ENCODE measurements at places on chromosomes 1 and 21.
A peak's percentile ranks its signal among the peaks of the same experiment; 100 is the strongest.

GRCh38 chr1:44696789-44697345, 22.4 kb downstream of the ARMH1 start:
- no peak for DNase-seq

- no peak for DNase-seq
Observed at GRCh38 chr1:197787056-197787455, 11.8 kb upstream of the DENND1B start.

DNA sequence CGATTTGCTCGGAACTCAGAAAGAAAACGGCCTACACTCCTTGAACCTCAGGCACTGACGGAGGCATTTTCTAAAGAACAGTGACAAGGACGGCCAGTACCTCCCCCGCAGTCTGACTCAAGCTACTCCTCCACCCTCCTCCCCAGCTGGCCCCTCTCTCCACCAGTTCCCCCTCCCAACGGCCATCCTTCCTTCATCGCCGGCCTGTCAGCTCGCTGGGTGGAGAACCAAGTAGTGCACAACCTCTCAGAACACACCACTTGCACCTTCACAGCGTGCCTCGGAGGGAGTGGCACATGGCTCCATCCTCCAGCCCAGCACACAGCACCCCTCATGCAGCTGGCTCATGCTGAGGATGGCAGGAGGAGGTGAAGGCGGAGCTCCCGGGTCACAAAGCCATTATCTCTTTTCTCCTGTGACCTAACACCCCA, 58.8 kb downstream of the TOR1AIP2 start:
- DNase-seq = no peak

DNA sequence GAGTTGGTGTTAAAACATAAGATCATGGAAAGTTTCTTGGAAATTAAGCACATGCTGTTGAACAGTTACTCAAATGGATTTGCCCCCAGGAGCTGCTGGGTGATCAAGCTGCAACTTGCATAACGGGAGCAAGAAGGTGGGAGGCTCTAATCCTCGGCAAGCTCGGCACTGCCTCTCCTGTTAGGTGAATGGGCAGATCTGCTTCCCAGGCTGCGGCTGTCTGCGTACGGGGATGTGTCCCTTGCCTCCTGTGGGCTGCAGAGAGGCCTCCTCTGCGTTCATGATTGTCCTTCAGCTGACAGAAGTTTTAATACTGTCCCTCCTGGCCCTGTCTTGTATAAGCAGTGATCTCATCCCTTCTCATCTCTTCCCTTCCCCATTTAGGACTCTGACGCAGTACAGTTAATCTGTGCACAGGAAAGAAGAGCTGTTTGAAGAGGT, 36.7 kb downstream of the ATP1A1 start:
- DNase-seq = no peak

GRCh38 chr1:233912447-233912846, 8.0 kb downstream of the SLC35F3 start:
- DNase-seq = no peak

DNA sequence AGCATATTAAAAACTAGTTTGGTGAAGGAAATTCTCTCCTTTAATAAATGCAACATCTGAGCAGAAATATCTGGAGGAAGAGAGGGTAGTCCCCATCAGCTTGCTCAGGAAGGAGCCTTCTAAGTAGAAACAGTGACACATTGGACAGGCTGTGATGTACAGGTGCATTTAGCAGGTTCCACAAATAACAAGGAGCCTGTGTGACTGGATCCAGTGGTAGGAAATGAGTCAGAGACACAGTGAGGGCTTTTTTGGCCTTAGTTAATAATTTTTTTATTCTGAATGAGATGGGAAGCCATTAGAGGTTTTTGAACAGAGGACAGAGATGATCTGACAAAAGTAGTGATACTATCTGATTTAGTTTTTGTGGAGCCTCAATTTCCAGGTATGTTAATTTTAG, 738.9 kb upstream of the PTBP2 start:
- DNase-seq = no peak

- DNase-seq = no peak
Observed at GRCh38 chr1:204984499-204984898, 58.5 kb upstream of the CNTN2 start.

- no peak for DNase-seq
Observed at GRCh38 chr1:213284626-213285025, 233.6 kb downstream of the RPS6KC1 start.

DNA sequence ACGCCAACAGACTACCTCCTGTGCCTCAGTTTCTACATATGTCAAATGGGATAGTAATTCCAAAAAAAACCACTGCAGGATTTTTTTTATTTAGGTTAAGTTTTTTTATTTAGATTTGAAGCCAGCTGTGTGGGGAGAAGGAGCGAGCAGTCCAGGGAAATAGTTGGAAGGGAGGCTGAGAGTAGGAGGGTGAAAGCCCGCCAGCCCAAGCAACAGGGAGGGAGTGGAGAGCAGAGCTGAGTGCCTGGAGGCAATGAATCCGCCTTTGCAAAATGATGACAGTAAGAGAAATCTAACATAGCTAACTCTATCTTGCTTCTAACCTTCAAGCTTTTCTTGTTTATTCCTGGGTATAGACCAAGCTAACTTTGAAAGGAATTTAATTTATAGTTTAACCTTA, 15.6 kb upstream of the C1orf198 start:
- no peak for DNase-seq

- no peak for DNase-seq
Observed at GRCh38 chr1:181490276-181490675, 7.0 kb downstream of the CACNA1E start.

DNA sequence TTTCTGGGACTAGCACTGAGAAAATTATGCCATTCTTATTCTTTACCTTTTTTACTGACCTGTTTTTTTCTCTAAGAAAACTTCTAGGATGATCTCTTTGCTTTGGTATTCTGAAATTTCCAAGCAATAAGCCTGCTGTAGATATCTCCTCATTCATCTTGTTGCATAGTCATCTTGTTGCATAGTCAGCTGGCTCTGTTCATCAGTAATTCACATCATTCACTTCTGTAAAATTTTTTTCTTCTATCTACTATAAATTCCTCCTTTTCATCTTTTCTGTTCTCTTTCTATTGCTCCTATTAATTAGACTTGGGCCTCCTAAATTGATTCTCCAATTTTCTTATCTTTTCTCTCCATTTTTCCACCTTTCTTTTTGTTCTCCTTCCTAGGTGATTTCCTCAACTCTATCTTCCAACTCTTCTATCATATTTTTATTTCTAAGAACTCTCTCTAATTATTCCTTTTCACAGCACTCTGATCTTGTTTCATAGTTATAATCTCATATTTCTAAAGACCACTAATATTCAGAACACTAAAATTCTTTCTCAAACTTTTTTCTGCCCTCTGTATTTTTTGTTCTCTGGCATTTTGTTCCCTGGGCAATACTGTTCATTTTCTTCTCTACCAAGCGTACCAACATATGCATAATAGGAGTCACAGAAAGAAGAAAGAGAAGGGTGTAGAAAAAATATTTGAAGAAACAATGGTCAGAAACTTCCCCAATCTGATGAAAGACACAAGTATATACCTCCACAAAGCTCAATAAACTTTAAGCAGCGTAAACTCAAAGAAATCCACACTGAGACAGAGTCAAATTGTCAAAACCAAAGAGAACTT, 17.7 kb downstream of the TUT4 start:
- DNase-seq = no peak

DNA sequence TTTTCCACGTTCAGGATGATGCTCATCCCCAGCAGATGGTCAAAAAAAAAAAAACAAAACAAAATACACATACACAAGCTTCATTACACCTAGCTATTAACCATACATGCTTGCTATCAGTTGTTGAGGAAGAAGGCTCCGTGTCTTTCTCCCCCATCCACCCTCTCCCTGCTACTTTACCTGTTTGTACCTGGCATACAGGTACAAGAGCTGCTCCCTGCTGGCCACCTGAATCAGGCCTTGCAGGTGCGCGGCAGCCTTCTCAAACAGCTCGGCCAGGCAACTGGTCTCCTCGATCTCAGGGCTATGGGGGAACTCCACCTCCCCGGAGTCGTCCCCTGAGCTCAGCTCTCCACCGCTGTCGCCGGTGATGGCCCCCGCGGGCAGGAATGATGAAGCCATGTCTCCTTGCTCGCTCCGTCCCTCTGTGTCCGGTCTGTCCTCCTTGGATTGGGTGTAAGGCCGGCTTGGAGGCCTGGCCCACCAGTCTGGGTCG, 464 bp downstream of the ACBD6 start:
- DNase-seq = peak; percentile 50

DNA sequence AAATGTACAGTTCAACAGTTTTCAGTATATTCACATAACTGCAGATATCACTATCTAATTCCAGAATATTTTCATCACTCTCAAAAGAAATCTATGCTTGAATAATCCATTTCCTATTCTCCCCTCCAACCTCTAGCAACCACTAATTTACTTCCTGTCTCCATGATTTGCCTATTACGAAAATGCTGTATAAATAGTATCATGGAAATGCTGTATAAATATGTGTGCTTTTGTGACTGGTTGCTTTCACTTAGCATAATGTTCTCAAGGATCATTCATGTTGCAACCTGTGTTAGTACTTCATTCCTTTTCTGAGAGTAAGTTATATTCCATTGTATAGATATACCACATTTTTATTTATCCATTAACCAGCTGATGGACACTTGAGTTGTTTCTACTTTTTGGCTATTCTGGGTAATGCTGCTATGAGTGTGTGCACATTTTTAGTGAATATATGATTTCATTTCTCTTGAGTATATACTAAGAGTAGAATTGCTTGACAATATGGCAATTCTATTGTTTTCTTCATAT, 115.6 kb downstream of the TNFSF18 start:
- DNase-seq = no peak

DNA sequence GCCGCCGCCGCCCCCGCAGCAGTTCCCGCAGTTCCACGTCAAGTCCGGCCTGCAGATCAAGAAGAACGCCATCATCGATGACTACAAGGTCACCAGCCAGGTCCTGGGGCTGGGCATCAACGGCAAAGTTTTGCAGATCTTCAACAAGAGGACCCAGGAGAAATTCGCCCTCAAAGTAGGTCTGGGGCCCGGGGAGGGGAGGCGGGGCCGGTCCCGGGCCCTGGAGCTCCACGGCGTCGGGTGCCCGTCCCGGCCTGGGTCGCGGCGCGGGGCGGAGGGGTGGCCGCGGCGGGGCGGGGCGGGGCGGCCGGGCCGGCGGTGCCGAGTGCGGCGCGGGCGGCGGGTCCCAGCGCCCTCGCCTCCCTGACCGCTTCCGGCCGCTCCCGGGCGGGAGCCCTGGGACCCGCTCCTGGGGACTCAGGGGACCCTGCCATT, 646 bp downstream of the MAPKAPK2 start:
- DNase-seq = no peak

- no peak for DNase-seq
Observed at GRCh38 chr21:39014747-39015146, 168.5 kb downstream of the PSMG1 start.

DNA sequence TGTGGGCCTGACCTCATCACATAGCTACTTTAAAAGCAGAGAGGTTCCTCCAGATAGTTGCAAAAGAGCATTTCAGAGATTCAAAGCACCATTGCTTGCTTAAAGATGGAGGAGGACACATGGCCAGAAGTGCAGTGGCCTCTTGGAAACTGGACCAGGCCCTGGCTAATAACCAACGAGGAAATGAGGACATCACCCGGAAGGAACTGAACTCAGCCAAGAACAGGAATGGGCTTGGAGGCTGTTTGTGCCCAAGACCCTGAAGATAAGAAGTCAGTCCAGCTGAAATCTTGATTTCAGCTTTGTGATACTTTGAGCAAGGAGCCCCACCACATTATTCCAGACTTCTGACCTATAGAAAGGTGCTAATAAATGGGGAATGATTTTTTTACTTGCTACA, 437.0 kb downstream of the PTPRC start:
- DNase-seq = no peak

DNA sequence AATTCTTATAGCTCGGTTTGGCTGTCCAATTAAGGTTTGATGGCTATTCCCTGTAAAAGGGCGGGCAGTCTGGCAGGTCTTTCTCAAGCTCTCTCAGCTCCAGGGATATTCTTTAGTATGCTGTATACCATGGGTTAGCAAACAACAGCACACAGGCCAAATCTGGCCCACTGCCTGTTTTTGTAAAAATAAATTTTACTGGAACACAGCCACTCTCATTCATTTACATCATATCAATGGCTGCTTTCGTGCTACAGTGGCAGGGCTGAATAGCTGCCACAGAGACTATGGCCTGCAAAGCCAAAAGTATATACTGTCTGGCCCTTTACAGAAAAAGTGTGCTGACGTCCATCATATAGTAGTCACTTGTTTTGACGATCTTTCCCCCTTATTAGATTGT, 32.0 kb downstream of the MACO1 start:
- DNase-seq = no peak

DNA sequence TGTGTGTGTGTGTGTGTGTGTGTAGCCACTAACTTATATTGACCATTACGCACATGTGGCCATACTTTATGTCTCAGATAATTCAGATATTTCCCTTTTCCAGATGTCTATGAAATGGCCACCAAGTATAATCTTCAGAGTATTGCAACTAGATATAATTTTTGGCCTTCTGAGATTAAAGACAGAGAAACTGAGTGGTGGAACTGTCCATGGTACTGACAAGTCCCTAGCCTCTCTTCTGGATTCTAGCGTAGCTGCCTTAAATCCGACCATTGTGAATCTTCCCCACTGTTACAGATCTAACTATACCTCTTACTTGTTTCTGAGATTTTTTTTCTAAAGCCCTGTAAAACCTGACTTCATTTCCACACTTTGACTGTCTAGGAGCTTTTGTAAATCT, 100.0 kb upstream of the SERTAD4 start:
- no peak for DNase-seq

DNA sequence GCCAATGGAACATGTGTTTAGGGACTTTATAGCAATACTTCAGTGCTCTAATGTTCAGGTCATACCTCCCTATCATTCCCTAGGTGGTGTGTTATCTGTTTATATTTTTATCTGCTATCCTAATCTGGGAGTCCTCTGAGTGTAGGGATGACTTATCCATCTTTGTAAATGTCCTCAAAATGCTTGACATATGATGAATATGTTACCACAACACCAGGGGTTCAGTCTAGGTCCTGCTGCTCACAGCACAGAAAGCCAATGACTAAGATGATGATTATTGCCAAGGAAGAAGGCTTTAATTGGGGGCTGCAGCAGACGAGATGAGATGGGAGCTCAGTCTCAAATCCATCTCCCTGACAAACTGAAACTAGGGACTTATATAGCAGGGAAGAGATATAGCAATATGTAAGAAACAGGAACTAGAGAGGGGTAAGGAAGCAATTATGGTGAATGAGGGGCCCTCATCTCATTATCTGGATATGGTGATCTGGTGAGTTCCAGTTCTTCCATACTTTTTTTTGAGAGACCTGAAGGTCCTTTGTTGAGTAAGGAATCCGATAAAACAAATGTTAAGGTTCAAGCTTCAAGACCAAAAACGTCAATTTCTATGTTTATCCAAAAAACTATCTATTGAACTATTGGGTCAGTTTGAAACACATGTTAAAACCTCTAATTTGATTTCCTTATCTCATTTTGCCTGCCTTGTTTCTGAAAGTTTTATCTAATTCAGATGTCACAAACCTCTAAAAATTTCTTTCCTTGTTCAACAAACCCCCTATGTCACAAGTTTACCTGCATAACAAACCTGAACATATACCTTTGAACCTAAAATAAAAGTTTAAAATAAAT, 256.7 kb upstream of the CACYBP start:
- DNase-seq = no peak

All from NCI-H187 treated with DMSO at 0.1 percent for 48 hours (cell line).